ENCODE measurements at places on chromosomes 11 and 22. TPM values are rescaled to one million over a fixed set of nuclear protein-coding genes. Genes with fewer than 3 reads are reported as not detected.

The CCDC179 gene
- not detected for total RNA-seq

DNA sequence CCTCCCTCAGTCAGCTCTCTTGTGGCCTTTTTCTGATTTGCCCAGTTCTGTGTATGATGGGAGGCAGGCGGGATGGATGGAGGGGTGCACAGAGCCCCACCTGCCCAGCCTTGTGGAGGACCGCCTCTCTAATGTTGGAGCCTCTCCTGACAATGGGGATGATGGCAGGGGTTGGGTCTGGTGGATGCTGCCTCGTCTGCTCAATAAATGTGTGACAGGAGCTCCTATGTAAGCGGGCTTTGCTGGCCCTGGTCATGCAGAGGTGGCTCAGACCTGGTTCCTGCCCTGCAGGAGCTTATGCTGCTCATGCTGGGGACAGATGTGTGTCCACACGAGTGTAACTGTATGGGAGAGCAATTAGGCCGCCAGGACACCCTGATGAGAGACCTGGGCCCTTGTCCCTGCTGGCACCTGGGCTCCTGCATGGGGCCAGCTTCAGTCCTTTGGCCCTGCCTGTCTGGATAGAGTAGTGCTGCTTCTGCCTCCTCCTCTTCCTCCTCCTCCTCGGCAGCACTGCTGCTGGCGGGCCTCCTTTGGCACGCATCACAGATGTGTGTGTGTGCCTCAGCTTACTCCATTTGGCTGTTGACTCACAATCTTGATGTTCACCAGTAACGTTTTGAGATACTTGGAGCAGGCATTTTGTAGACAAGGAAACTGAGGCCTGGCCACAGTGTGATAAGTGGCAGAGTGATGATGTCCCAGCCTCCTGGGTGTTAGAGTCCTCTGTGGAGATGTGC is 131.0 kb downstream of the TBC1D22A start:
- no peak for DNase-seq

The DDB1 gene
- 163 TPM for total RNA-seq

- no peak for DNase-seq
Observed at GRCh38 chr11:2260491-2261364, 9.7 kb downstream of the ASCL2 start.

The SLC22A8 gene
- total RNA-seq: not detected

GRCh38 chr22:44954149-44954548 is 55.7 kb downstream of the PHF21B start:
- no peak for DNase-seq

- peak; percentile 82 for DNase-seq
Observed at GRCh38 chr11:17386331-17387084, 2.0 kb downstream of the KCNJ11 start.

The KRTAP5-8 gene
- total RNA-seq: not detected

DNA sequence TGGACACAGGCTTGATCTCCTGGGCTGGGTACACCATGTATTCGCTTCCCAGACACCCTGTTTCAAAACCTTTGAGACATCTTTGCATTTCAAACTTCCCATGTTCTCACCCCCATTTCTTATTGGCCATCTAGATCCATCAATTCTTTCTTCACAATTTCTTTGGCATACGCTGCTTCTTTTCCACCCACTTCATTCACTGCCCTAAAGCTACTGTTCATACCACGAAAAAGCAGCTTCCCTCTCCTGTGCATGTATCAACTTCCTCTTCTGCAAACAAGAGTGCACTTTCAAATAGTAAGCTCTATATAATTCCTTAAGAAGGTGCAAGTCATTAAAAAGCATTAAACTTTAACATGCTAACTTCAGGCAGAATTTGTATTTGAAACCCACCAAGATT is 21.4 kb downstream of the UVRAG start:
- DNase-seq: no peak

The MAPK8IP2 gene
- 1.3 TPM for total RNA-seq

The OR52E8 gene
- not detected for total RNA-seq

The SYT7 gene
- not detected for total RNA-seq

The DCHS1 gene
- 0.04 TPM for total RNA-seq

- DNase-seq: no peak
Observed at GRCh38 chr11:58465690-58466089, 23.7 kb upstream of the OR5B12 start.

Data from Karpas-422 (cell line).